ENCODE measurements at places on chromosomes 2 and 18.
A peak's percentile ranks its signal among the peaks of the same experiment; 100 is the strongest.

- no peak for DNase-seq
Observed at GRCh38 chr2:239355139-239355538, 45.7 kb downstream of the HDAC4 start.

- peak; percentile 41 for DNase-seq
Observed at GRCh38 chr2:83817511-83817910, 641.6 kb downstream of the SUCLG1 start.

DNA sequence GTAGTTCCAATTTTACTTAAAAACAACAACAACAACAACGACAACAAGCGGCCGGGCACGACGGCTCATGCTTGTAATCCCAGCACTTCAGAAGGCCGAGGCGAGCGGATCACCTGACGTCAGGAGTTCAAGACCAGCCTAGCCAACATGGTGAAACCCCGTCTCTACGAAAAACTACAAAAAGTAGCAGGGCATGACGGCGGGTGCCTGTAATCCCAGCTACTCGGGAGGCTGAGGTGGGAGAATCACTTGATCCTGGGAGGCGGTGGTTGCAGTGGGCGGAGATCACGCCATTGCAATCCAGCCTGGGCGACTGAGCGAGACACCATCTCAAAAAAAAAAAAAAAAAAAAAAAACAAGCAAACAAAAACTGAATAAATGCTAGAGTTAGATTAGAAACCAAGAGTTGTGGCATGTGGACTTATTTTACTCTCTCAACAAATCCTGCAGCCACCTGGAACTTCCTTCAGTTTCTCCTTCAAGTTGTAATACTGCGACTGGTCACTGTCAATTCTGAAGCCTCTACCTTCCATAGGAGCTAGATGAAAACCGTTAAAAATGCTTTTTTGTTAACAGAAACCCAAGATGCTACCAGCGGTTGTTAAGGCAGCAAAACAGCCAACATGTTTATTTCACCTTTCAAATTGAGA is 1.3 kb downstream of the ATP5F1A start:
- DNase-seq, result no peak

DNA sequence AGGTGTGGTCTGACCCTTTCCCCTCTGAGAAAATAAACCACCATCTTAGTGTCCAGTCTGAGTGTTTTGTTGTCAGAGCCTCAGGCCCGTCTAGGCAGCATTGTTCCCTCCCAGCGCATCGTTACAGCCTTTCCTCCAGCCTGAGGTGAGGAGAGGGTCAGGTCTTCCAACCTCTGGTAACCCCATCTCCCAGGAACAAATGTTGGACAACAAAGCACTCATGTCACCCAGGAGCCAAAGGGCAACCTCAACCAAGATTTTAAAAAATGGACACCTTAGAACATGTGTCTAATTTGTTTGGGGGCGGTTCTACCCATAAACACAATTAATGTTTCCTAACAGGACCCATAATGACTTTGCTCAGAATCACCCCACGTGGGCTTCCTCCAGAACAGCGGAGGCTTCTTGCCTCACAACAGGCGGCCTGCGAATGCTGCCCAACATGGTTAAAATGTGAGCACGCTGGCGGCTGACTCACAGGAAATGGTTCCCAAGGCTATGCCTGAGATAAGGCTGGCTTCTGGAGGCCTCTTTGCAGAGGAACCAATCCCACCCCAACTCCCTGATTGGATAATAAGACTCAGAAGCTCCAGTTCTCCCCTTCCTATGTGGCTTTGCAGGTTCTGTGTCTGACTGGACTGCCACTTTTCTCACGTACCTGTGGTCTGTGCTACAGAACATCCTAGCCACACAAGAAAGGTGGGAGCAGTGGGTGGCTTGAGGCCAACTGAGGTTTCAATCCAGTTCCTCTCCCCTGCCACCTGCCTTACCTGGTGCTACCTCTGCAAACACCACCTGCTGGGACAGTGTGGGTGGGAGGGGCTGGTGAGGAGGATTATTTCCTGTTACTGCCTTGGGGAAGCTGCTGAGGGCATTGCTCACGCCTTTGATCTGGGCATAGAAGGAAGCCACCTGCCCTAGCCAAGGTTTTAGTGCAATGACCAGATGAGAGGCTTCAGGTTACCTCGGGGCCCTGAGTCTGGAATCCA is 108.8 kb downstream of the B3GNT2 start:
- peak; percentile 84 for DNase-seq

GRCh38 chr18:40250236-40250635 is 1704.8 kb upstream of the PIK3C3 start:
- DNase-seq, result no peak

- no peak for DNase-seq
Observed at GRCh38 chr2:13002536-13003331, 286.0 kb downstream of the TRIB2 start.

- DNase-seq, result no peak
Observed at GRCh38 chr2:102209474-102209873, 22.7 kb downstream of the IL1RL2 start.

- DNase-seq, result peak; percentile 52
Observed at GRCh38 chr18:2854875-2855274, 8.1 kb downstream of the EMILIN2 start.

GRCh38 chr2:140481136-140481535 is 1649.7 kb downstream of the LRP1B start:
- DNase-seq, result no peak

- DNase-seq, result no peak
Observed at GRCh38 chr2:41521211-41521610, 526.6 kb upstream of the PKDCC start.

DNA sequence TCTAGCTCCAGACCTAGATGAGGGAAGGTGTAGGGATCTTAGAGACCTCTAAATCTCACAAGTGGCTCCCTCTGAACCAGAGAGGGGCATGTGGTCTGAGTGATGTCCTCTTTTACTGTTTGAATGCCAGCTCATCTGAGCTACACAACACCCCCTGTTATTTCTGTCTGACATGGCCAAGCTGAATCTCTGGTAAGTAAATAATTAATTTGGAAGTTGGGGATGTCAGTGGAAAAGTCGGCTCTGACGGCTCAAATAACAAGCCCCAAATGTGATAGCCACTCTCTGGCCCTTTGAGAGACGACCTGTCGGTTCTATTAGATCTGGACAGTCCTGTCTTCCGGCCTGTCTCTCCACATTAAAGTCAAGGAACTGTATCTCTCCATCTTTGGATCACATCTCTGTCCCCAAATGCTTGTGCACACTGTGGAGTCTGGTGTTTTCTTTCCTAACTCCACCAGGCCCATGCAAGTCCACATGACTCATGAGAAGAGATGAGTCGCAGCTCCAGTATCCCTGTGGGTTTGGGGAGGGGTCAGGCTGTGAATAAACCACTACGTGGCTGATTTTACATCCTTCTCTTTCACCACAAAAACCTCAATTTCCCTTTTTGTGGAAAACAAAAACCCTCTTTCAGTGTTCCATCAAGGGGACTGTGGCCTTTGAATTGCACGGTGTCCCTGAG is 52.5 kb downstream of the SETBP1 start:
- peak; percentile 92 for DNase-seq

DNA sequence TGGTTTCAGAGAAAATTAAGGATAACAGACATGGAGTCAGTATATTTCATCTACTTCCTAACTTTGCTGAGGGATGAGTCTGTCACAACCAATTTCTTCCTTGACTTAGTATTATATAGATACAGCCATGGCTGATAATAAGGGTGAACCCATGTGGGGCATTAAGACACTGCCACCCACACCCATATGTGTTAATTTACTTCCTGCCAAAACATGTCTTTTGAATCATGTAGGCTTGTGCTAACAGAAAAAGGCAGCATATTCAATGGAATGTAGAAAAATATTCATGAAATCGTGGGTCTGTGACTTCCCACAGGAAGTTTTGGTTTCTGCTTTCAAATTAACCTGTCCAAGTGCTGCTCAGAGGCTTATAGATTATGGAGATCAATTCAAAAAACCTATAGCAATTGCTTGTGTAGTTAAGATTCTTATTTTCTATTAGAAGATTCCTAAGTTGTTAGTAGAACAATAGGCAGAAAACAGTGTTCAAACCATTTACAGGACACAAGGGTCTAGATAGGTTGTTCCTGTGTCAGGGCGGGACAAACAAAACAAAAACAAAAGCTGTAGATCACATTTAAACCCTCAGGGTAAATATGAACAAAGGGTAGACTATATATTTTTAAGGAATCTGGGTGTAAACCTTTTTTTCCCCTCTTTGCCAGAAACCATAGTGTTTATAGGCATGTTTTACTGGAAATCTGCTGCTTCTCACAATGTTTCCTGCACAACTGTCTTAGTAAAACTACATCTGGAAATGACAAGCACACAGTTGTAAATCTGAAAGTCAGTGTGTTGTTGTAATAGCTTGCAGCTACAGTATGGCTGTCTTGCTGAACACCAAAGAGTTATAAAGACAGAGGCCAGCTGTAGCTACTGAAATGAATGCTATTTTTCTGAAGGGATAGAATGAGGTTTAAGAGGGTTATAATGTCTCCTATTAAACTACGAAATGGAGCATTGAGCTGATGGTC is 691.2 kb downstream of the EPHA4 start:
- DNase-seq, result no peak

- peak; percentile 78 for DNase-seq
Observed at GRCh38 chr2:20723543-20723942, 56.6 kb downstream of the GDF7 start.

- no peak for DNase-seq
Observed at GRCh38 chr18:64175432-64175831, 26.5 kb upstream of the LINC00305 start.

DNA sequence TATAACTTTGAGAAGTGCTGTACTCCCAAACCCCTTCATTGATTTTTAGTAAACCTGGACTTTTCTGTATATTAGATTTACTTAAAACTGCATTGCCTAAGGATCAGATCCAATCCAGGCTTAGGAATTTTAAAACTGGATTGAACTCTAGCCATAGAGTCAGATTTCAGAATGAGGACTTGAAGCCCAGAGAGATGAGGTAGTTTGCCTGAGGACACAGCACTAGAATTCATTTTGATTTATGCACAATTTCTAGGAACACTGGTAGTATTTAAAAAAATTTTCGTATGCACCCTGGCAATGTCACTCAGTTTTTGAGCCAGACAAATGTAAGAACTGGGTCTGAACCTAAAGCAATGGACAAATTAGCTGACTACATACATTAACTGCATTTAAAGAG is 144.9 kb downstream of the KCTD1 start:
- no peak for DNase-seq

DNA sequence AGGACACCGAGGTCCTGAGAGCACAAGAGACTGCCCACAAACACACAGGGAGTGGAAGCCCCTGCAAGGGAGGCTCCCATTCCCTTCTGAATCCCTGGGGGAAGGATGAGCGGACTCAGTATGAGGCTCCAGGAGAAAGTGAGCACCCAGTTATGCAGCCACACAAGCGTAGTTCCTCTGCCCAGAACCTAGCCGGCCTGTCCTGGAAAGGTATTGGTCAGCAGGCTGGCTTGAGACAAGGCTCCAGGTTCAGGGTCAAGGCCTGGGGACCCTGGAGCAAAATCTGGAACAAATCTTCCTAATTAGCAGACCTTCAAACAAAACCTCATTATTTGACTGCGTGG is 1.2 kb upstream of the CAPG start:
- DNase-seq, result no peak

DNA sequence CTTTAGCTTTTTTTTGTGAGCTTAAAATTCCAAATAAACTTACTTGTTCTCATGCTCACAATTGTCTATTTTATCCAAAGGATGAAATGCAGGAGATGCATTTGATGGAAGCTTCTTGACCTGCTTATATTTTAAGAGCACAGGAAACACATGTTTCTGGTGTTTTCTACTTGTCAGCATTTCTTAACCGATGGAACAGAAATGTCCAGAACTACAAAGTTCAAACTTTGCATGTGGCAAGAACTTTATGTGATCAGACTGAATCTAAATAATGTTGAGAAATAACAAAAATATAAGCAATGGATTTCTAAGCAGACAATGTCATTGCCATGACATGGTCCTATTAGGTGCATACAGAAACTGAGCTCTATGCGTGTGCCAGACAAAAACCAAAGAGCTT is 9.9 kb upstream of the CTLA4 start:
- no peak for DNase-seq

GRCh38 chr2:234401426-234401825 is 95.5 kb downstream of the ARL4C start:
- DNase-seq, result no peak

GRCh38 chr18:5294113-5294456 is 1.4 kb downstream of the ZBTB14 start:
- DNase-seq, result no peak

- DNase-seq, result peak; percentile 90
Observed at GRCh38 chr2:197873293-197873701, 68.9 kb downstream of the PLCL1 start.

- DNase-seq, result peak; percentile 9
Observed at GRCh38 chr2:181467966-181468707, 11.0 kb downstream of the ITGA4 start.

DNA sequence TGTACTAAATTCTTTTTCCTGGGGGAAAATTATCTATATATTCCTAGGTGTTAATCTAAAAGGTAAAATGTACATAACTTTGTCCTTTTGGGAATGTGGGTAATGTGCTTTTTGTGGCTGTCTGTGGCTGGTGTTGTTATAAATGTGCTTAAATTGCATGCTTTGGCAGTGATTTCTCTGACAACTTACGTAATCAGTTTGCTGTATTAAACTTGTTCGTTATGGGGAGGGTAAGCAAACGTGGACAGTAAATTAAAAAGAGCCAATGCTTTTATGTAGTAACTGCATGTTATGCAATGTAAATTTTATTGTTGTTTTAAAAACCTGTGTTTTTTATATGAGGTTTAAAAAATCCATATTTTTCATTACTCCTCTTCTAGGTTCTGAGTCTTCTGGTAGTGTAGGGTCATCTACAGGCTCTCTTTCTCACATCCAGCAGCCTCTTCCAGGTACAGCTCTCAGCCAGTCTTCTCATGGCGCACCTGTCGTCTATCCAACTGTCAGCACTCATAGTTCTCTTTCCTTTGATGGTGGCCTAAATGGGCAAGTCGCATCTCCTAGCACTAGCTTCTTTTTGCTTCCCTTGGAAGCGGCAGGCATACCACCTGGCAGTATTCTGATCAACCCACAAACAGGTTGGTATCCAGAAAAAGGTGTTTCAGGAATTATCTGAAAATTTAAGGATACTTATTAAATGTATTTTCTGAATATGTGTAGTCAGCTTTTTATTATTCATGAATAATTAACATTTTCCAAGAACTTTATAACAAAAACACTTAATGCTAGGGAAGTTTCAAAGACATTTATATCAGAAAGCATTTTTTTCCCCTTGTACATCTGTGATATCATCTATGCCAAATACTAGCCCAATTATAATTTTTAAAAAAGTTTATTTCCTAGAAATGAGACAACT is 100.2 kb upstream of the UBXN4 start:
- no peak for DNase-seq

GRCh38 chr2:233832869-233833311 is 21.4 kb downstream of the HJURP start:
- peak; percentile 26 for DNase-seq

DNA sequence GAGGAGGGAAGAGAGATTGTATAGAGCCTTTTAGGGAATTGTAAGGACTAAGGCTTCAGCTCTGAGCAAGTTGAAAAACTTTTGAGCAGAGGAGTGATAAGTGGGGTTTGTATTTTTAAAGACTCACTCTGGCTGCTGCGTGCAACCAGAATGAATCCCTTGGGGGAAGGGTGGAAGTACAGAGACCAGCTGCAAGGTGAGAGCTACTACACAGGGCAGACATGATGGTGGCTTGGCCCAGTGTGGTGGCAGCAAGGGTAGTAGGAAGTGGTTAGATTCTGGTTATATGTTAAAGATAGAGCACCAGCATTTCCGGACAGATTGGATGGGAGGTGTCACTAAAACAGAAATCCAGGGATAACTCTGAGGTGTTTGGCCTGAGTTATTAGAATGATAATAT is 10.1 kb upstream of the SESTD1 start:
- no peak for DNase-seq

Measured in fibroblast of skin of scalp (primary cell).